H9 (cell line): ENCODE measurements at places on chromosomes 1 and 21. TPM values are rescaled to one million over a fixed set of nuclear protein-coding genes. Genes with fewer than 3 reads are reported as not detected.
A peak's percentile ranks its signal among the peaks of the same experiment; 100 is the strongest.

FHAD1 gene
- 1.2 and 1.9 TPM in 2 replicates for total RNA-seq

- no peak overlapping the region for H3K4me3 ChIP-seq
- H3K27ac ChIP-seq, result no peak overlapping the region
- DNase-seq, result peak; percentile 41
- H3K36me3 ChIP-seq, result no peaks in the 10 kb centered on the region
- no peaks in the 10 kb centered on the region; the same call in 1 of the 2 replicates for H3K27me3 ChIP-seq
- peaks cover 6% of the 10 kb centered on the region for H3K4me1 ChIP-seq
Measured at GRCh38 chr1:8077120-8077573, 51.0 kb upstream of the ERRFI1 start.

PDC gene
- not detected in 2 replicates for total RNA-seq

GRCh38 chr21:38912102-38912629 is 106.4 kb downstream of the ETS2 start:
- peaks cover 5% of the 10 kb centered on the region; the same call in 1 of the 2 replicates for H3K4me1 ChIP-seq
- no peak for DNase-seq
- H3K27ac ChIP-seq, result no peak overlapping the region

- H3K4me3 ChIP-seq, result no peak overlapping the region
- DNase-seq, result no peak
- H3K27me3 ChIP-seq, result no peaks in the 10 kb centered on the region
- peaks cover 22% of the 10 kb centered on the region for H3K36me3 ChIP-seq
- peaks cover 4% of the 10 kb centered on the region; the same call in 1 of the 2 replicates for H3K4me1 ChIP-seq
- H3K27ac ChIP-seq, result no peak overlapping the region
Measured at GRCh38 chr1:33275195-33275594, 18.9 kb downstream of the ZNF362 start.

CDA gene
- total RNA-seq, result 6.5 and 7.0 TPM in 2 replicates

GRCh38 chr1:197467881-197468280 is 199.8 kb downstream of the CRB1 start:
- no peak overlapping the region for H3K27ac ChIP-seq
- peaks cover 9% of the 10 kb centered on the region for H3K4me1 ChIP-seq
- DNase-seq, result no peak
- H3K36me3 ChIP-seq, result no peaks in the 10 kb centered on the region
- H3K4me3 ChIP-seq, result no peak overlapping the region

CCDC190 gene
- not detected in 2 replicates for total RNA-seq

DNA sequence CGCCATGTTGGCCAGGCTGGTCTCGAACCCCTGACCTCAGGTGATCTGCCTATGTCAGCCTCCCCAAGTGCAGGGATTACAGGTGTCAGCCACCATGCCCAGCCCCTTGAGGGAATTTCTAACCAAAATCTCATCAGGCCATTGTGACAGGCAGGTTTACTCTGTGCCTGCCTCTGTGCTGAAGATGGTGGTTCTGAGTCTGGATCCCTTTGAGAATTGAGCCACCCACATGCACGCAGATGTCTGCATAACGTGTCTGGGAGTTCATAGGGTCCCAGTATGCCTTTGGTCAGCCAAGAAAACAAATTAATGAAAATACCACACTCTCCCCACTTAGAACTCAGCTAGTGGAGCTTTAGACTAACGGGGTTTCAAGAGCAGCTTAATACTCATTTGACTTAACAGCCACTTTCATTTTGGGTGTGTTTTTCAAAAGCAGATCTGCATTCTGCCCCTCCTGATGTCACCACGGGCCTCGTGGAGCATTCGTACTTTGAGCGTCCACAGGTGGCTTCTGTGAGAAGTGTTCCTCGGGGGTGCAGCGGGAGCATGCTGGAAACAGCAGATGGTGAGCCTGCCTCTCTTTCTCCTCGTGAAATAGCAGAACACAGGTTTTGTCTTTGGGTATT is 45.3 kb downstream of the DIP2A start:
- H3K27me3 ChIP-seq, result no peaks in the 10 kb centered on the region
- H3K27ac ChIP-seq, result no peak overlapping the region
- no peak for DNase-seq

PLXNA2 gene
- total RNA-seq, result 0.57 and 0.64 TPM in 2 replicates

- H3K4me1 ChIP-seq, result no peaks in the 10 kb centered on the region
- H3K4me3 ChIP-seq, result no peak overlapping the region
- H3K36me3 ChIP-seq, result no peaks in the 10 kb centered on the region; the same call in 1 of the 2 replicates
Measured at GRCh38 chr1:43634721-43635120, 15.2 kb upstream of the KDM4A start.
